Keratinocyte (primary cell): ENCODE measurements at places on chromosomes 12 and 14. TPM values are rescaled to one million over a fixed set of nuclear protein-coding genes. Genes with fewer than 3 reads are reported as not detected.

- no peak for DNase-seq
Observed at GRCh38 chr12:100166232-100166631, 23.6 kb upstream of the BLTP3B start.

DNA sequence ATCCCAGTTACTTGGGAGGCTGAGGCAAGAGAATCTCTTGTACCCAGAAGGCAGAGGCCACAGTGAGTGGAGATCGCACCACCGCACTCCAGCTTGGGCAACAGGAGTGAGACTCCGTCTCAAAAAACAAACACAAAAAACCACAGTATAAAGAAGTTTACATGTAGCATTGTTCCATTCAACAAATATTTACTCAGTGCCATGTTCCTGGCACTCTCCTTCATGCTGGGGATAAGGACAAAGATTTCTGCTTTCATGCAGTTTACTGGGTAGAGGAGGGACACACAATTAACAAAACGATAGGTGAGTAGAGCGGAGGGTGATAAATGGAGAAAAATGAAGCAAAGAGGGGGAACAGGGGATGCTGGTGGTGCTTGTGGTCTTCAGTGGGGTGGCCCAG, 68.2 kb upstream of the OVCH1 start:
- DNase-seq: no peak

DNA sequence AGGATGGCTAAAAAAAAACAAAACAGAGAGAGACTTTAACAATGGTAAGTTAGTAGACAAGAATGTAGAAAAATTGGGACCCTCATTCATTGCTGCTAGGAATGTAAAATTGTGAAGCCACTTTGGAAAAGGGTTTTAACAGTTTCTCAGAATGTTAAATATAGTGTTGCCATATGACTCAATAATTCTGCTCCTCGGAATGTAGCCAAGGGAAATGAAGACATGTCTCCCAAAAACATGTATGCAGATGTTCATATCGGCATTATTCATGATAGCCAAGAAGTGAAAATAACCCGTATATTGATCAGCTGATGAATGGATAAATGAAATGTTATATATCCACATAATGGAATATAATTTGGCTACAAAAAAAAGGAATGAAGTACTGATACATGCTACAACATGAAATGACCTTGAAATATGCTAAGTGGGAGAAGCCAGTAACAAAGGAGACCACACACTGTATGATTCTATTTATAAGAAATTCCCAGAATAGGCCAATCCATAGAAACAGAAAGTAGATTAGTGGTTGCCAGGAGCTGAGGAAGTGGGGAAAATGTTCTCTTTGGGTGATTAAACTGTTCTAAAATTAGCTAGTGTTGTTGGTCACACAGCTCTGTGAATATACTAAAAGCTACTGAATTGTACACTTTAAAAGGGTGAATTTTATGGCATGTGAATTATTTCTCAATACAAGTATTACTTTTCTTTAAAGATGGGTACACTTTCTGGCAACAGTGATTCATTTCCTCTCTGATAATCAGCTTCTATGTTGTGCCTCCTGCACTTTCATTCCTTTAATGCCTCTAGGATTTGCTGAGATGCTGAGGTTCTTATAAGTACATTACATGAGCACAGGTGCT, 132.5 kb downstream of the DAAM1 start:
- no peak for DNase-seq

KRT83 gene
- polyA plus RNA-seq: not detected in 3 replicates

SLC38A4 gene
- 0.29 to 0.72 TPM (median 0.37 TPM) in 3 replicates for polyA plus RNA-seq

DNA sequence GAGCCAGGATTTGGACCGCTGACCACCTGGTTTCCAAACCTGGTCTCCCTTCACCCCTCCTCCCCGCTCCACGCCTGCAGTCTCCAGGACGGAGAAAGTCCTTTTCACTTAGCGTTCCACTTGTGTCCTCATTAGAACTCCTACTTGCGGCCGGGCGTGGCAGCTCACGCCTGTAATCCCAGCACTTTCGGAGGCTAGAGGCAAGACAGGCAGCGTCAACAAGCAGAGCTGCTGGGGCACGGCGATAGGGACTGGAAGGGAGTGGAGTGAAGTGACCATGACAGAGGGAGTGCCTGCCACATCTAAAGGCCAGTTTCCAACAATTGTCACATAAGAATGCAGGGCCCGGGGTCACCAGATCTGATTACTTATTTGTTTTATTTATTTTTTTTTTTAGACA, 132.5 kb upstream of the NCOR2 start:
- DNase-seq: no peak

ZDHHC22 gene
- polyA plus RNA-seq: not detected in 3 replicates

DNA sequence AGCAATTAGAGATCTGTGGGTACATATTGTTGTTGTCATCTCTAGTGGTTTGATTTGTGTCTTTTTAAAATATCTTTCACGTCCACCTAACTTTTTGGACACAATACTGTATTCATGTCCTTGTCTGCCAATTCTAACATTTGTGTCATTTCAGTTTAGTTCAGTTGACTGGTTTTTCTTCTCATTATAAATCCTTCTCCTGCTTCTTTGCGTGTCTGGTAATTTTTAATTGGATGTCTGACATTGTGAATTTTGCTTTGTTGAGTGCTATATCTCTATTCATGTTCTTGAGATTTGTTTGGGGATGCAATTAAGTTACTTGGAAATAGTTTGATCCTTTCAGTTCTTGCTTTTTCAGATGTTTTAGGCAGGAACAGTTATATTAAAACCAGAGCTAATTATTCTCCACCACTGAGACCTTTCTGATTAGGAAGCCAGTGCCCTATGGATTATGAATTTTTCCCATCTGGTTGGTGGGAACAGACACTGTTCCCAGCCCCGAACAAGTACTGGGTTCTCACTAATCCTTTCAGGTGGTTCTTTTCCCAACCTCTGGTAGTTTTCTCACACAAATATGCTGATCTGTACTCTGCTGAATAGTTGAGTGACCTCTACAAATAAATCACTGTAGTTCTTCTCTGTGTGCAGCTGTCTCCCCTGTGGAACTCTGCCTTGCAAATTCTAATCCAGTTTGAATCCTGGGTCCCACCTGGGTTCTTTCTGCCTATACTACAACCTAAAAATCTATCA, 91.1 kb upstream of the DYNC1H1 start:
- no peak for DNase-seq

- no peak for DNase-seq
Observed at GRCh38 chr12:24134092-24134491, 184.6 kb upstream of the SOX5 start.

DNA sequence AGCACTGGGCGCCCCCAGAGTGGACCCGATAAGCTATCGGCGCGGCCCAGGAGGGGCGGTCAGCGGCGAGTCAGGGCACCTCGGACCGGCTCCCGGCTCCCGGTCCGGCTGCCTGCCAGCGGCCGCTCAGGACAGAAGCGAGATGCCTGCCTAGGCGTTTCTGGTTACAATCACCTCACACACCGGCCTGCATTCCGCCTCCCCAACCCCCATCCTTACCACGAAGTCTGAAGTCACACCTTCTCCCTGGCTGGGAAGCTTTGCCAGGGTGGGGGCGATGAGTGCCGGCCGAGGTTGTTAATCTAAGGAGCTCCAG, 42.6 kb upstream of the TBX5 start:
- DNase-seq: no peak

SLC4A8 gene
- polyA plus RNA-seq: 1.1 to 2.3 TPM (median 2.0 TPM) in 3 replicates

DNA sequence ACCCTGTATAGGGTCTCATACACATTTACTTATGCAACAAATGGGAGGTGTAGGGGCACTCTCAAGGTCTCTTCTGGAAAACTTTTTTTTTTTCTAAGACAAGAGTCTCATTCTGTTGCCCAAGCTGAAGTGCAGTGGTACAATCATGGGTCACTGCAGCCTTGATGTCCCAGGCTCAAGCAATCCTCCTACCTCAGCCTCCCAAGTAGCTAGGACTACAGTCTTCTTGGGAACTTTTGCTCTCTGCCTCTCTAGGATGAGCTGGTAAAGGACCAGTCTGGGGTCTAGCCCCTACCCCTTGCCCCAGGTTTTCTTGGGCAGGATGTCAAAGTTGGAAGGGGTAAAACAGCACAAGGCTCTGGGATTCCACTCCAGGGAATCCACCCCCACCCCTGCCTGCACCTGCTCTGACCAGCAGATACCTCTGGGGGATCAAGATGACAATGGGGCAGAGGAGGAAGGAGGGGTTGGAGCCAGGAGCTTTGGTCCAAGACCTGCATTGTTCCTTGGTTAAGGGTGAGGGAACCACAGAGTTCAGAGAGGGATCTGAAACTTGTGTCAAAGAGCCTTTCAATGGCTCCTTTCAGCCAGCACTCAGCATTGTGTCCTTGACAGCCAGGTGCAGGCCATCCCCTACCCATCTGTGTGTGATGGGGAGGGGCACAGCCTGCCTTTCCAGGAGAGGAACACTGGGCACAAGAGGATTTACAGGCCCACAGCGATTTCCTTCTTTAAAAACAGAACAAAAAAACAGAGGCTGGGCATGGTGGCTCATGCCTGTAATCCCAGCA, 12.2 kb downstream of the CTDSP2 start:
- DNase-seq: no peak

GRCh38 chr12:3604748-3605586, 114.0 kb downstream of the PRMT8 start:
- DNase-seq: no peak

ACRBP gene
- polyA plus RNA-seq: 0.07 to 0.21 TPM (median 0.09 TPM) in 3 replicates

DNA sequence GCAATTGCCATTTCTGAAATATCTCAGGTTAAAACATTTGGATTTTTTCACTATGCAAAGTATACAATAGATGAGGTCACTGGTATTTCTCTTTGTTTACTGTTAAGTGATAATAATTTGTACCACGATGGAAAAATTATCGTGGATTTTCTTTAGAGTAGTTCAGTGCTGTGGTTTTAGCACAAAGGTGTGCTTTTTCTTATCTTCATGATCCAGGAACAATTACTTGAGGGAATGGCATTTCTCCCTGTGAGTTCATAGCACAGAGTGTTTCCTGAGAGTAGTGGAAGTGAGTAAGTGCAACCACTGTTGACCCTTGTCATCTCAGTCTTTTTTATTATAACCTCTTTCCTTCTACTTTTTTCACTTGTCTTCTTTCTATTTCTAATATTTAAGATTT, 86.8 kb downstream of the FGD4 start:
- no peak for DNase-seq

- DNase-seq: no peak
Observed at GRCh38 chr12:48414021-48414420, 58.3 kb upstream of the ANP32D start.

- DNase-seq: no peak
Observed at GRCh38 chr14:92005019-92005418, 34.8 kb downstream of the TRIP11 start.

TOMM20L gene
- polyA plus RNA-seq: not detected in 3 replicates

DNA sequence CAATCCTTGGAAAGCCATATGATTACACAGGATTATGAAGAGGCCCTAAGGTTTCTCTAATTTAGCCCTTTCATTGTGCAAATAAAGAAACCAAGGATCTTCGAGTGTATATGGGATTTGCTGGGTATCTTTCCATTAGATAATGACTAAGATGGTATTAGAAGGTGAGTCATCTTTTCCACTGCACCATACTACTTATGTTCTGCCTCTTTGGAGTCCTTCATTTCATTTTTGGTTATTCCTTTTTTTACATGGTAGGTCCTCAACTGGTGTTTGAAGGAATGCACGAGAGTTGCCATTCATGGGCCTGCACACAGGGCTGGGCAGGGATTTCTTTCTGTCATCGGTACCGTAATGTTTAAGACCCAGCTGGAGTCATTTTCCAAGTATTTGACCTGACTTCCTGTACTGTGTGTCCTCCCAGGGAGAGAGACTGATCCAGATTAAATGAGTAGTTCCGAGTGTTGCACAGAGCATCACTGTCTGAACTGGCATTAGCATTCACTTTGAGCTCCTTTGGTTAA, 85.7 kb downstream of the BORCS5 start:
- peak; percentile 54 for DNase-seq

GRCh38 chr14:45793081-45793480, 540.1 kb upstream of the MIS18BP1 start:
- no peak for DNase-seq

DNA sequence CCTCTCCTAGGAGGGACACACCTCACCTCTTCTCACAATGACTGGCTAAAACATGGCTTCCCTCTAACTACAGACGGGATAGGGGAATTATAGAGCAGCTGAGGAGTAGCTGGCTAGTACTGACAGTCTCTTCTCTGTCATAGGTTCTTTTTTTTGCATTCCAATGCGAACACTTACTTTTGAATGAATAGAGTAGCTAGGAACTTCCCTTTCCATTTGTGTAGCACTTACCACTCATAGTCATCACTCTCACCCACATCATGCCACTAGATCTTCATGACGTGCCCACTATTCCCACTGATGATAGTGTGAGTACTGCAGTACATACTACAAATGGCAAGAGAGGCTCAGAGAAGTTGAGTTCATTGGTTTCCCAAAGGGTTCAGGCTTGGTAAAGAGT, 143.9 kb upstream of the HIF1A start:
- no peak for DNase-seq

DNA sequence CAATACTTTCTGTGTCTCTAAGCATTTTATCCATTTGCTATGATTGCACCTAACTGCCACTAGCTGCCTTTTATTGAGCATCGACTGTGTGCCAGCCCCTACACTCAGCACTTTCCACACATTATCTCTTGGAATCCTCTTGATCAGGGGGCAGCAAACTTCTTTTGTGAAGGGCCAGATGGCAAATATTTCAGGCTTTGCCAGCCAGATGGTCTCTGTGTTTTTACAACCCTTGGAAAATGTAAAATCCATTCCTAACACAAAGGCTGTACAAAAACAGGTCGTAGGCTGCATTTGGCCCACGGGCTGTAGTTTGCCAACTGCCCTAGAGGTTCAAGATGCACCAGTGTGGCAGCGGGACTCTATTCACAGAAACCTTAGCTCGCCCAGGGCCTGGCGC, 19.5 kb downstream of the FOXN4 start:
- no peak for DNase-seq

DNA sequence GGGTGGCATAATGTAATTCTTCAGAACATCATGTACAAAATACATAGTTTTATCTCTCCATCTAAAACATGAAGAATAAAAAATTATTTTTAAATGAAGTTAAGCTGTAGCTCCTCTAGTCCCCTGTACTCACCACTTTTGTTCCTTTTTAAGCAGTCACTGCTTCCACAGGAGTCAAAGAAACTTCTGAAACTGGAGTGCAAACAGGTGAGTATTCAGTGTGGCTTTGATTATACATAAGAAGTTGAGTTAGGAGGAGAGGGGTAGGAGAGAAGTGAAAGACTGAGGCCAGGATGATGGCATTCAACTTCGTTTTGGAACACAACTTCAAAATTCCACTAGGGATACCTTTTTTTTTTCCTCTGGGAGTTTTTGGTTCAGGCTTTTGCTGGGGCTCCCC, 131.4 kb upstream of the CNTN1 start:
- no peak for DNase-seq

- DNase-seq: no peak
Observed at GRCh38 chr14:41973178-41973577, 366.5 kb downstream of the LRFN5 start.

DNA sequence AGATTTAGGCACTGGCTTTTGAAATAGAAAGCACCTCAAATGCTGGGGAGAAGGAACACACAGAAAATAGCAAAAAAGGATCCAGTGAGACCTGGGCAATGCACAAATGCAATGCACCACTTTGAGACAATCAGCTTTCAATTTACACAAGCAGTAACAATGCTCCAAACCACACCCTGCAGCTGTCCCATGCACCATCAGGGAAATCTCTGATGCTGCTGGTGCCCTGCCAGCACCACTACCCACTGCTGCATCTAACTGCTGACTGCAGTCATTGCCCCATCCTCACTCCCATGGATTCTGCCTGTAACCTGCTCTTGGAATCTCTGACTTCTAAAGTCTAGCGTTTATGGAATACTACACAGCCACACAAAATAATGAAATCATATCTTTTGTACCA, 21.0 kb upstream of the HMGA2 start:
- no peak for DNase-seq

KRT73 gene
- 0.03 TPM in 1 of 3 replicates, not detected in the others for polyA plus RNA-seq

DACT1 gene
- polyA plus RNA-seq: 0.10 to 0.19 TPM (median 0.18 TPM) in 3 replicates
